ENCODE measurements at places on chromosomes 11 and 22.

DNA sequence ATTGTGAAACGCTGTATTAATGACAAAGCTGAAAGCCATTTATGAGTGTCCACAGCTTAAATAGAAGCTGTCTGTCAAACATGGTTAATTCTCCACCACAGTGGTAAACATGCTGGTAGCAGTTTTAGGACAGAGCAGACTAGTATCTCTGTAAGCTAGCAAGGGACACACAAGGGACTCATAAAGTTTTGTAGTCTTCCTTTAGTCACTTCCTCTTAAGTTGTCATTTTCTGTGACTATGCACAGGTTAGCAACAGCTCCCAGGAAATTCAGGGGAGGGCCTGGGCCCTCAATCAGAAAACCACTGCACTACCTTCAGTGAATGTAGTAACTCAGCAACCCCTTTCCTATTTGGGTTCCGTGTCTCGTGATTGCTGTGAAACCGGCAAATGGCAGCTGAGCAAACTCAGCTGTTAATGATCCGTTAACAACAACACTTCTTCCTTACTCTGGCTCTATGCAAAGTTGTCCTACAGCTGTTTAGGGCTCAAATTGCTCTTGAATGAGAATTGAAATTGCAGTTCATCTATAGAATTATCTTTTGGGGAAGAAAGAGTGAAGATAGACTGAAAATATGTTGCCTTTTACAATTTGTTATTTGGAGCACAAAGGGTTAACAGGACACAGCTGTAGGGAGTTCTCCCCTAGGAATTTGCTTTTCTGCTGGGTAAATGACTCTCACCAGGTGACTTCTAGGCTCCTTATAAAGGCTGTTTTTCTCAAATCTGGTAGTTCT lies at the start of gene MMP26:
Gene MMP26, plus strand, starts transcription at position 731 of the 736 bp plus-strand sequence.
- H3K27me3 ChIP-seq = no peaks in the 10 kb centered on the region
- H3K36me3 ChIP-seq = no peaks in the 10 kb centered on the region
- peak within 1 kb of the TSS; percentile 46 for H3K4me3 ChIP-seq
- H3K27ac ChIP-seq = peak within 1 kb of the TSS; percentile 62

GRCh38 chr11:66124564-66124963 lies 54.5 kb downstream of the PACS1 start:
- no peak for DNase-seq
- no peak overlapping the region for H3K4me3 ChIP-seq
- H3K4me1 ChIP-seq = peaks cover 32% of the 10 kb centered on the region
- H3K27ac ChIP-seq = no peak overlapping the region
- H3K27me3 ChIP-seq = peaks cover 8% of the 10 kb centered on the region
- peaks cover 5% of the 10 kb centered on the region for H3K36me3 ChIP-seq

GRCh38 chr22:46750863-46751443 lies 11.5 kb upstream of the TBC1D22A start:
- peaks cover 24% of the 10 kb centered on the region for H3K4me1 ChIP-seq
- DNase-seq = no peak
- H3K36me3 ChIP-seq = no peaks in the 10 kb centered on the region
- H3K4me3 ChIP-seq = no peak overlapping the region

DNA sequence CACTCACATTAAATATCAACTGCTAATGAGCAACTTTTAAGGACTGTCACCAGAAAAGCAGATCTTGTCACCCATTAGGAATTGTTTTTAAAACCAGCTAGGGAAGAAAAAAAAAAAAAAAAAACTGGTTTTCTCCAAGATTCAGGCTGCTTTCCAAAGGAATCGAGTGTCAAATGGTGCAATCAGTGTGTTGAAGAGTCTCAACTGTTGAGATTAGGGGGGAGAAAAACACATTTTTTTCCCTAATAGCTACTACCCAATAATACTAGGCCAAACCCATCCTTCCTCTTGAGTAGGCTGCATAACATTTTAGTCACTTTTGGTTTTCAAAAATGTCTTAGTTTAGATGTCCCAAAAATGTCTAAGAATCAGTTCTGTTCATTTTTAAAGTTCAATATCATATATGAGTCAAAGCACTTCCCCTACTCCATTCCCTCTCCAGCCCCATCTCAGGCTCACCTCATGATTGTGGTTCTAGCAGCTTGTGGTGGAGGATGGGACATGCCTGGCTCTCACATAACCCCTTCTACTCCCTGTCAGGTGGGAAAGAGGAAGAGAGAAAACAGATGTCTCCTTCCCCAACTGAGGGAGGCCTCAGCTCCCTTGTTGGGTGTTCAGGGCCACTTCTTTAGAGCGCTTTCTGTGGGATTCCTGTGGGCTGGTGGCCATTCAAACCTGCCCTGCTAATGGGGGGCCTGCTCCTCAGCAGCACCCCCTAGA lies 193.6 kb downstream of the CWF19L2 start:
- peak overlapping the region; percentile 61 for H3K27ac ChIP-seq
- H3K27me3 ChIP-seq = peaks cover 11% of the 10 kb centered on the region
- no peaks in the 10 kb centered on the region for H3K36me3 ChIP-seq

DNA sequence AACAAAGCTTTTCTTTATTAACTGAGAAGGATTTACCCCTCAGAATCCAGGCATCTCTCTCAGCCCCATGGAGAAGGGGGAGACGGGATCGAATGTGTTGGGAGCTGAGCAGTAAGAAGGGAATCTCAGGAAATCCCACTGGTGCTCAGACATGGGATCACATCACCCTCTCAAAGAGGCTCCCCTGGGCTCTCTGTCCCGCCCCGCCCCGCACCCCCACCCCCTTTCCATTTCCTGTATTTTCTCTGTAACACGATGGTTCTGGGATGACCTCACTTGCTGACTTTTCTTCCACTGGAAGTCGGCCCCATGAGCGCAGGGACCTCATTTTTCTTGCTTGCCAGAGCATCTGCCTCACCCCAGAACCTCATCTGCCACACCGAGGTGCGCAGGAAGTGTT lies 100.0 kb downstream of the RPS6KA4 start:
- H3K36me3 ChIP-seq = no peaks in the 10 kb centered on the region
- H3K27me3 ChIP-seq = peaks cover 43% of the 10 kb centered on the region
- DNase-seq = no peak
- H3K4me1 ChIP-seq = peaks cover 18% of the 10 kb centered on the region
- H3K27ac ChIP-seq = no peak overlapping the region

- peaks cover 9% of the 10 kb centered on the region for H3K27me3 ChIP-seq
- no peak for DNase-seq
- H3K36me3 ChIP-seq = no peaks in the 10 kb centered on the region
- H3K27ac ChIP-seq = no peak overlapping the region
- peaks cover 49% of the 10 kb centered on the region for H3K4me1 ChIP-seq
Observed at GRCh38 chr11:3226846-3227567, 5.2 kb downstream of the MRGPRE start.

GRCh38 chr22:24207264-24208011 lies 26.2 kb downstream of the SUSD2 start:
- no peaks in the 10 kb centered on the region for H3K27me3 ChIP-seq
- no peak for DNase-seq
- peaks cover 10% of the 10 kb centered on the region for H3K36me3 ChIP-seq
- H3K4me1 ChIP-seq = peaks cover 48% of the 10 kb centered on the region
- no peak overlapping the region for H3K4me3 ChIP-seq

DNA sequence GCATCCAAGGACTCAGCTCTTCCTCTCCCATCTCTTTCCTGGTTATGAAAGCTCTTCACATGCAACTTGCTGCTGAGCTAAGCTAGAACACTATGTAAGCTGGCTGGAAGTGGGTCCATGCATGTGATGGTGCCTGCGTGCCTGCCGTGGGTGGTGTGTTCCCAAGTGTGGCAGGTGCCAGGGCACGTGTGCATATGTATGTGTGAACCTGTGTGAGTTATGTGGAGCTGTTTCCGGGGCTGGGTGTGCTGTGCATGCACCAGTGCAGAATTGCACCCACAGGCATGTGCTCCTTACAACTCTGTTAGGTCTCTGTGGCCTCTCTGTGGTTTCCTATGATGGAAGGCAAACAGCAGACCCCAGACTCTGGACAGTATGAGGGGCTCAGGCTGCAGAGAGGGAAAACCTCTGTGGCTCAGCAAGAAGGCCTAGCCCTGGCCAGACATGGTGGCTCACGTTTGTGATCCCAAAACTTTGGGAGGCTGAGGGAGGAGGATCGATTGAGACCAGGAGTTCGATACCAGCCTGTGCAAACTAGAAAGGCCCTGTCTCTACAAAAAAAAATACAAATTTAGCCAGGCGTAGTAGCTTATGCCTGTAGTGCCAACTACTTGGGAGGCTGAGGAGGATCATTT lies 4.1 kb upstream of the P2RY6 start:
- no peak overlapping the region for H3K4me3 ChIP-seq
- no peak overlapping the region for H3K27ac ChIP-seq
- no peaks in the 10 kb centered on the region for H3K36me3 ChIP-seq
- peaks cover 35% of the 10 kb centered on the region for H3K4me1 ChIP-seq
- peaks cover 56% of the 10 kb centered on the region for H3K27me3 ChIP-seq

- peak overlapping the region; percentile 78 for H3K4me3 ChIP-seq
- peaks cover 58% of the 10 kb centered on the region for H3K4me1 ChIP-seq
- peak; percentile 42 for DNase-seq
- H3K27ac ChIP-seq = peak overlapping the region; percentile 74
- peaks cover 3% of the 10 kb centered on the region for H3K27me3 ChIP-seq
Observed at GRCh38 chr11:123560006-123560405, 94.4 kb downstream of the SCN3B start.

- DNase-seq = no peak
- H3K27me3 ChIP-seq = peaks cover 82% of the 10 kb centered on the region
- H3K27ac ChIP-seq = no peak overlapping the region
Observed at GRCh38 chr11:118212781-118213191, 12.0 kb downstream of the JAML start.

DNA sequence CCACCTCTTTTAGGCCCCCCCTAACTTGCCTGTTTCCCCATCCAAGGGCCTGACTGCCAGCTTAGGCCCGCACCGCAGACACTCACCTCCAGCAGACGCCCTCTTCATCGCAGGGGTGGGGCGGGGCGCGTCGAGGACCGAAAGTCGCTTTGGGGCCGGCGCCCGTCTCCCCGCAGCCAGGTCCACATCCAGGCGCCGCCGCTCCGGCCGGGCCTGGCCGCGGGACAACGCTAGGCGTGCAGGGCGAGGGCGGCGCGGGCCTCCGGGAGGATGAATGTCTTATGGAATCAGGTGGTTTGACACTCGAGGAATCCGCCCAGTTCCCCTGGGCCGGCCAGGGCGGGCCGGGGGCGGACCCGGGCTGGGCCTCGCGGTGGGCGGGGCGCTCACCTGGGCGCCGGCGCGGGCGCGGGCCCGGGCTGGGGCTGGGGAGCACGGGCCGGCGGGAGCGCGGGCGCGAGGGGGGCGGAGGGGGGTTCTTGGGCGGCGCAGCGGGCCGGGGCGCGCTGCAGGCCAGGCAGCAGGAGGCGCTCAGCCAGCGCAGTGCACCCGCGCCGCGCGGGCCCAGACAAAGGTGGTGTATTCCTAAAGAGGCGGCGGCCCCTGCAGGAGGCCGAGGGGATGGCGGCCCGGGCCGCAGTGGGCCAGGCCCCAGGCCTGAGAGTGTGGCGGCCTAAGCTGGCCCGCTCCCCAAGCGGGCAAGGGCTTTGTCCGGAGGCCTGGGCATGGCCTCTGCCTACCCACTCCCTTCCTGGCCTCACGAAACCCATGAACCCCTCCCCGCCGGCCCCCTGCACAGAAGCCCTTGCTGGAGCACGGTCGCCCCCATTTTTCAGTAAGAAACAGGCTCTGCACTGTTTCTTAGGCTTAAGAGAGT lies 177.6 kb downstream of the IGLL1 start:
- peaks cover 6% of the 10 kb centered on the region for H3K36me3 ChIP-seq
- H3K27ac ChIP-seq = peak overlapping the region; percentile 64
- peak; percentile 87 for DNase-seq
- peak overlapping the region; percentile 81 for H3K4me3 ChIP-seq

DNA sequence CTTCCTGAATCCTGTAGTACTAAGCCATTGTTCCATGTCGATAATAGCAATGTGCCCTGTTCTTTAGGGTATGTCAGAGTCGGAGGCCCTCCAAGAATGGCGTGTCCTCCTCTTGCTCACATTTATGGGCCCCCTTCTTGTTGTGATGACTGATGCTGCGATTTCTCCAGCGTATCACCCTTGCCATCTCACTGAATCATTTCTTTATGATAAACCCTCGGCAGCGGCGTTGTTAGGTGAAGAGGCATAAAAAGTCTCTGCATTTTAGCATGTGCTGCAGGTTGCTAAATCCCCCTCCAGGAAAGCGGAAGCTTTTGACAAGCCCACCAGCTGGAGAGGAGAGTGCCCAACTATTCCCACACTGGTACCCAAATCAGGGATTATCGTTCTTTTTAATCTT lies 1045.3 kb downstream of the BRD1 start:
- H3K4me1 ChIP-seq = no peaks in the 10 kb centered on the region
- no peak overlapping the region for H3K27ac ChIP-seq
- H3K36me3 ChIP-seq = no peaks in the 10 kb centered on the region
- no peak for DNase-seq
- H3K4me3 ChIP-seq = no peak overlapping the region

- H3K4me3 ChIP-seq = no peak overlapping the region
- no peaks in the 10 kb centered on the region for H3K36me3 ChIP-seq
- peaks cover 12% of the 10 kb centered on the region for H3K4me1 ChIP-seq
- H3K27ac ChIP-seq = no peak overlapping the region
- peaks cover 20% of the 10 kb centered on the region for H3K27me3 ChIP-seq
Observed at GRCh38 chr11:45079943-45080719, 66.3 kb upstream of the PRDM11 start.

DNA sequence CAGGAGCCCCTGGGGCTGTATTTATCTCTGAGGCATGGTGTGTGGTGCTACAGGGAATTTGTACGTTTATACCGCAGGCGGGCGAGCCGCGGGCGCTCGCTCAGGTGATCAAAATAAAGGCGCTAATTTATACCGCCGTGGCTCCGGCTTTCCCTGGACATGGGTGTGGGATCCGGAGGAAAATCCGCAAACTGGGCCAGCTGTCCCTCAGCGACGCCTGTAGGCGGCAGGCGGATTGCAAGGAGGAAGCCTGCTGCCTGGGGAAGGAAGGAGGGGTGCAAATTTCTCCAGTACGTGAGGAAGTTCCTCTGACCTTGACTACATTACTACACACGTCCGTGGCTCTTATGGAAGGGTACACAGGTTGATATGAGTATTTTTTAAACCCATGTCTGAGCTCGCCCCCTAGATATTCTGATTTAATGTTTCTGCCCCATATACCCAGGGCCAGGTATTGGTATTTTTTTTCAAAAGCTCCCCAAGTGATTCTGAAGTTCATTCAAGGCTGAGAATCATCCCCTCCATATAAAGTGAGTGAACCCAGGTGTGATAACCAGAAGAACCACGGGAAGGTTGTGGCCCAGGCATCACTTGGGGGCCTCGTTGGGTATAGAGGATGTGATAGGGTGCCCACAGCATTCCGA lies 2.8 kb downstream of the MYOD1 start:
- no peak overlapping the region for H3K27ac ChIP-seq
- no peaks in the 10 kb centered on the region for H3K36me3 ChIP-seq
- peak; percentile 46 for DNase-seq
- peaks cover 5% of the 10 kb centered on the region for H3K4me1 ChIP-seq
- peak overlapping the region; percentile 22 for H3K4me3 ChIP-seq

GRCh38 chr11:64268893-64269539 lies 15.4 kb downstream of the BAD start:
- no peaks in the 10 kb centered on the region for H3K36me3 ChIP-seq
- no peaks in the 10 kb centered on the region for H3K27me3 ChIP-seq
- H3K4me3 ChIP-seq = peak overlapping the region; percentile 97
- peak; percentile 46 for DNase-seq
- peaks cover 40% of the 10 kb centered on the region for H3K4me1 ChIP-seq

- no peak overlapping the region for H3K27ac ChIP-seq
- no peaks in the 10 kb centered on the region for H3K36me3 ChIP-seq
- H3K4me3 ChIP-seq = no peak overlapping the region
Observed at GRCh38 chr11:61028135-61028729, 56.8 kb downstream of the CD6 start.

GRCh38 chr11:98358551-98358950 lies 662.2 kb upstream of the CNTN5 start:
- H3K4me1 ChIP-seq = peaks cover 6% of the 10 kb centered on the region
- DNase-seq = no peak
- H3K4me3 ChIP-seq = no peak overlapping the region
- H3K27ac ChIP-seq = no peak overlapping the region

All from nephron progenitor cell (in vitro differentiated cells).